ENCODE measurements at places on chromosomes 2 and 18.

DNA sequence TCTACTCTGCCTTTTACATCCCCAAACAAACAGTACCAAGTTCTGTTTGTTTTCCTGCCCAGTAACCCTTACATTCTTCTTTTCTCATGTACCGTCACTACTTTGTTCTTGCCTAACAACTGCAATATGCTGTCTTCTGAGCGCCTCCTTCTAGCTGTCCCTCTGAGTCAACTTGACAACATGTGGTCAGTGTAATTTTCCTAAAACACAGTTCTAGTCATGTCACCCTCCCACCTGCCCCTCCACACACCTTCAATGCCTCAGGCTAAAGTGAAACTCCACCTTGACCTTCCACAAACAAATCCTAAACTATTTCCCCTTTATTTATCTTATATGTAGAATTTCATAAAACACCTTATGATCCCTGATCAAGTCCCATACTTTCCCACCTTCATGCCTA lies 124.6 kb upstream of the CD302 start:
- no peak for DNase-seq

DNA sequence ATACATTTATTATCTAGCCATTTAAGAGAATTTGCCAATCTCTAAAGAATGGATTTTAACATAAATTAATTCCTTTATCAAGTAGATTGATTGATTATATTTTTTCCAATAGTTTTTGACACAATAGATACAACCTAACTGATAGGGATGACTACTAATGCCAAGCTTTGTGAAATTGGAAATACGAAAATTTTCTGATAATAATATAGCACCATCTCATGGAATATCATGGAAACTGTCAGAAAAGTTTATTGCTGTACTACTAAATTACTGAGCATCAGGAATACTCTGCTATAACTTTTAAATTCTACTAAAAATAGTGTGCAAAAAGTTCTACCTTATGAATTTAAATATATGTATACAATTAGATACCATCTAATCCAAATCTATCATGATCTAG lies 101.8 kb upstream of the MAP2 start:
- DNase-seq: no peak

GRCh38 chr2:11058129-11058528 lies 97.1 kb upstream of the SLC66A3 start:
- no peak for DNase-seq

DNA sequence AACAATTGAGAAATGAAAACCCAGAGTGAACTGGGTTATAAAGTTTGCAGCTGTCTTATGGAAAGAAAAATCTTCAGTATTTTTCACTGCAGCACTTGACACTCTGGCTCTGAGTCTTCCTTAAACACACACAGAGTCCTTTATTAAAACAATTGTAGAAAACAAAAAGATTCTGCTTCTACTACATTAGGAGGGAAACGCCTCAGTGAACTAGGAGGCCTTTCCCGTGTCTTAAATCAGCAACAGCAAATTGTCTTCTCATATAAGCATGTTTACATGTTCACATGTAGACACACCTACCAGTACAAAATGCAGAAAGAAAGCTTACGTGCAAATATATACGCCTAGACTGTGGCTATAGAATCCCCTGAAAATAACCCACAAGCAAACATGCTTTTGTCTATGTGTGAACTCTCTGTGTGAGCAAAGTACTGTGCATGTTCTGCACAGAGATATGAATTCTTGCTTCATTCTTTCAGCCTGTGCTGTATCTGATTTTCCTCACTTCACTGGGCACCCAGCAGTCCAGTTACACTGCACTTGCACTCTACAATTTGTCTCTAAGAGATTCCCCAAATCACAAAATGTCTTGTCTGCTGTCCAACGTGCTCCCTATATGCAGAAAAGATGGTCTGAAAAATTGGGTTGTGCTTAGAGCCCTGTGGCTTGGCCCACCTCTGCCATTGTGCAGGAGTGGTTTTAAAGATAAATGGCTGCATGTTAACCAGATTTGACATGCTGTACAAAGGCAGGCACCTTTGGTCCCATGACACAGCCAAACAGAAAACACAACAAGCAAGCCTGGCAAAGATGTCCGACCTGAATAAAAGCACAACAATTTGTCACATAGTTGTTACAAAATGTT lies 24.5 kb downstream of the ZEB2 start:
- no peak for DNase-seq

DNA sequence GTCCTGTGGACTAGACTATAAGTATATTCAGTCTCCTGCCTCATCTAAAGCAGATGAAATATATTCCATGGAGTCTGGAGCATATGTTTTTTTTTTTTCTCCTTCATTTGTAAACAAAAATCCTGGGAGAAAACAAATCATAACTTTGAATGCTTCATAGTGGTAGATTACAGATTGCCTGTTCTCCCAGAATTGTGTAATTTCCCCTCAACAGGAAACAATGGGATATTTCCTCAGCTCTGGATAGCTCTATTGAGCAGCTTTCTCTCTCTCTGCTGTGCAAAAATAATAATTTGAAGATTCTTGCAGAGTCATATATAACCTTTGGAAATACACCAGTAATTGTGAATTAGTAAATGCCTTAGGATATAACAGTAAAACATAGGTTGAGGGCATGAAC lies 1406.6 kb upstream of the ACVR2A start:
- no peak for DNase-seq

- DNase-seq: peak; percentile 8
These were observed 672.9 kb upstream of the ACVR2A start for GRCh38 chr2:147171941-147172340.

GRCh38 chr18:6592522-6592921 lies 137.0 kb upstream of the ARHGAP28 start:
- no peak for DNase-seq

GRCh38 chr2:96556441-96557330 lies 20.1 kb downstream of the ARID5A start:
- DNase-seq: peak; percentile 92

DNA sequence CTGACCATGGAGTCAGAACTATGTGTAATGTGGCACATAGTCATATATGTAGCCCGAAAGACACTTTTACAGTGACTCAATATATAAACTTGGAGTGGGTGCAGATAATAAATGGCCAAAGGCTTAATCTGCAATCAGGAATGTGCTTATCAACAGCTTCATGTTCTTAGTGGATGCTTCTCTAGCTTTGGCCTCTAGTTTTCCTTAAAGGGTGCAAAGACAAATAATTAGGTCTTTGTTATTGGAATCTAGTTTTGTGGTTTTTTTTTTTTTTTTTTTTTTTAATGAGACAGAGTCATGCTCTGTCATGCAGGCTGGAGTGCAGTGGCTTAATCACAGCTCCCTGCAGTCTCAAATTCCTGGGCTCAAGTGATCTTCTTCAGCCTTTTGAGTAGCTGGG lies 625.6 kb downstream of the EPHA4 start:
- DNase-seq: peak; percentile 38

- no peak for DNase-seq
These were observed 107.1 kb upstream of the ST3GAL5 start for GRCh38 chr2:85995648-85996529.

- no peak for DNase-seq
These were observed 117.7 kb upstream of the HDAC4 start for GRCh38 chr2:239518286-239519088.

GRCh38 chr18:77223221-77223639 lies 26.4 kb upstream of the GALR1 start:
- no peak for DNase-seq

GRCh38 chr18:74288730-74289129 lies 3.0 kb downstream of the CYB5A start:
- DNase-seq: no peak

DNA sequence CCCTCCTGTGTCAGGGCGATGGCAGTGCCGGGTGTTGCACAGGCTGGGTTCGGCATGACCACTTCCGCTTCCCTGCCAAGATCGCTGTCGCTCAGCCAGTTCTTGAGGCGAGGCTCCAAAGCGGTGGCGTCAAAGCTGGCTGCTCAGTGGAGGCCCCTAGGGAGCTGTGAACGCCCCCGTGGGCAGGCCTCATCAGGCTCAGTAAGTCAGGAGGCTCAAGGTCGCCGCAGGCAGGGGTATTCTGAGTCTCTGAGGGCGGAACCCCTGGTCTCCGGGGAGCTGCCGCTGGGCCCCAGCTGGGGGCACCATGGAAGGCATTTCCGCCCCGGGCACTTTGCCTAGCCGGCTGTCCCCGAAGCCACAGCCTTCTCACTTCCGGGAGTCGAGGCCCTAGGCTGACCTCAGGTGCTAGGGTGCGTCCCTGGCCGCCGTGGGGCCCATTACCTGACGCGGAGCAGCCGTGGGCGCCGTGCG lies 210.4 kb downstream of the SOCS6 start:
- no peak for DNase-seq

DNA sequence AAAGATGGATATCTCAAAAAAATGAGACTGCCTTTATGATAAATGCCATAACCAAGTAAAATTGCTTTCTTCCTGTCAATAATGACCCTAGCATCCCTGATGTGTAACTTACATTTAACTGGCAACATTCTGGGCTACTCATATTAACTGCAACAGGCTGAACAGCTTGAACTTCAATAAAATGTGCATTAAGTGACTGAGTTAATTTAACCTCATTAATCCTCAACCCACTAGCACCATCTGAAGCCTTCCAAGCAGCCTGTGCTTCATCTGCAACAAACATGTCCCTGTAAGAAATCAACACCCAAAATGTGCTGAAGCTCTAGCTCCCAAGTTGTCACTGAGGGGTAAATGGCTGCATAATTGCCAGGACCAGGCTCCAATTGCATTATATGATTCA lies 296.2 kb upstream of the ZC3H15 start:
- DNase-seq: no peak

- DNase-seq: no peak
These were observed 531.5 kb upstream of the SALL3 start for GRCh38 chr18:78448106-78448505.

- DNase-seq: no peak
These were observed 204.2 kb upstream of the RBMS1 start for GRCh38 chr2:160697817-160698216.

- DNase-seq: no peak
These were observed 218.1 kb upstream of the VWC2L start for GRCh38 chr2:214192711-214193110.

DNA sequence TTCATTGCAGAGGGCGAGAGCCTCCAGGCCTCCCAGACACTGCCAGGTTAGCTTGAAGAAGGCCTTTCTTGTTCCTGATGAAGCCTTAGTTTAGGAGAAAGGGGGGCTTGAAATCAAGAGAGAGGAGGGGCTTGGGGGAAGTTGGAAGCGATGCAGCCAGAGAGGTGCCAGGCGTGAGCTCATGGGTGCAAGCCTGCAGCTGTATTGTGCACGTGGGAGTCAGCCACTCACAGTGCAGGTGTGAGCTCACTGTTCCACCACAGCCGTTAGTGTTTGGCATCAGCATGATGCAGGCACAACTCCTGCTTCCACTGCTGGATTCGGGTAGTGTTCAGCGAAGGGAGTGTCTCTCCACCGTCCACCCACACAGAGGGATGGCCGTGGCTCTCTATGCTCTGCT lies 68.4 kb upstream of the ALPP start:
- DNase-seq: no peak

- DNase-seq: no peak
These were observed 37.6 kb downstream of the CRACDL start for GRCh38 chr2:98898423-98898841.

DNA sequence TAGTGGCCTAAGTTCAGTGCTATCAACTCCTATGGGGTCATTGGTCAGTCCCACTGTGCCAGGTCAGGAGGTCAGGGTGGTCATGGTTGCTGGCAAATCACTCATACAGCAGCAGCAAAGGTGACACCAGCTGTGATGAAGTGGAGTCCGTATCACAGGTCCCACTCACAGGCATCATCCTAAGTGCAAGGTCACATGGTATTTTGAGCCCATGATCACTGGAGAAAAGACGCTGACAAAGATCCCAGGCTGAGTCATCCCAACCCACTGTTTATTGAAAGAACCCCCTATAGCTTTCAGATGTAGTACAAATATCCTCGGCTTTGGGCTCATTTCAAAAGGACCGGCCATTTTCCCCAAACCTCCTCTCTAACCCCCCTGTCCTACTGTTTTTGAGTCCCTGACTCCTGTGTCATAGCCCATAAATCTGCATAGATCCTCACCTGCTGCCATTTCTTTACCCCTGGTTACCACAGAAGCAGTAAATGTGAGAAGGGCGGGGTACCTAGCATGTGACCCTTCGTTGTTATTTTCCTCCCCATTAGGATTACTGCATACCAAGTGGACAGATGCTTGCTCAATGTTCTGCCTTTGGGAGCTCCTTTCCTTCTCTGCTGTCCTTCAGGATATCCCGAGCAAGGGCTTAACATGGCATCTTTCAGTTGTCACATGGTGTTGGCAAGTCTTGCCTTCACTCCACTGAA lies 107.7 kb downstream of the COL6A3 start:
- peak; percentile 88 for DNase-seq

DNA sequence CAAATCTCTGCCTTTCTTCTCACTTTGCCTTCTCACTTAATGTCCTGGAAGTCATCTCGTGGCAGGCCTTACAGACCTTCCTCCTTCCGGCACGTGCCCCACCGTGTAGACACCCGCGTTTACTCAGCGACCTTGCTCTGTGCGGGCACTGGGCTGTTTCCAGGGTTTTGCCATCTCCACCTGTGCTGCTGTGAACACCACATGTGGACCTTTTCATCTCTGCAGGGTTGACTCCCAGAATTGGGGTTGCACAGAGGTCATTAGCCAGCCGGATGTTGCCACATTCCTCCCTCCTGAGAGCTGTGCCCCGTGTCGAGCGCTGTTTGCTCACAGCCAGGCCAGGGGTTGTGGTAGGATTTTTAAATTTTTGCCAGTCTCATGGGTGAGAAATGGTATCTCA lies 25.4 kb downstream of the KCNG2 start:
- DNase-seq: no peak

- DNase-seq: peak; percentile 23
These were observed 97.6 kb upstream of the SEC11C start for GRCh38 chr18:59041819-59042815.

DNA sequence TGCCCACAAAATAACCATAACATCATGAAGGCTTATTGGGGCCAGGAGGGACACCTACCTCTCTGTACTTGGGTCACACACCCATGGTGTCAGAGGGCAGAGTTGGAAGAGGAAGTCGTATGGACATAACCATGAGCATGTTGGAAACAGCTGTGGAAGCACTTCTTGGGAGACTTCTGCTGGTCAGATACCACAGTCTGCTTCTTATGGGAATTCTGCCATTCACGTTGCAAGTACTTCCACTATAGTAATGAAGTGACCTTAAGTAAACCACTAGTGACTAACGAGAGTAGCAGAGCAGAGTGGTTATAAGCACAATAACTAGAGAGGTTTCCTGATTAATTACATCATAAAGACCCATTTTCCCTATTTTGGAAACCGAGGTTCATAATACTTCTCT lies 61.1 kb upstream of the TFPI start:
- peak; percentile 22 for DNase-seq
